ENCODE measurements at places on chromosomes 3 and 15. TPM values are rescaled to one million over a fixed set of nuclear protein-coding genes. Genes with fewer than 3 reads are reported as not detected.

SIDT1 gene
- 2.6 TPM for polyA plus RNA-seq

EPHA6 gene
- 0.11 TPM for polyA plus RNA-seq

TRIM59 gene
- 6.5 TPM for polyA plus RNA-seq

RTP3 gene
- 0.14 TPM for polyA plus RNA-seq

All from forelimb muscle (tissue), 1 donor.